AG04450 (cell line): ENCODE measurements at places on chromosomes 5 and 9.

DNA sequence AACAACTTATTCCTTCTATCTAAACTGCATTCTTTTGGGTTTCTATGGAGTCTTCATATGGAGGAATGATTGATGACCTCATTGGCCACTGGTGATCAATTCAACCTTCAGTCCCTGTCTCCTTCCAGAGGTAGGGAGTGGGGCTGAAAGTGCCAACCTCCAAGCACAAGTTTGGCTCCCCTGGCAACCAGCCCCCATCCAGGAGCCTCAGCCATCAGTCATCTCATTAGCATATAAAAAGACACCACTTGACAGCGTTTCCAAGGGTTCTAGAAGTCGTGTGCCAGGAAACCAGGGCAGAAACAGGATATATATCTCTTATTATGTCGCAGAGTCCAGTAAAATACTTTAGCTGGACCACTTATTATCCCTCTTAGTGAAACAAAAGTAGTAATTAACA is 9.8 kb downstream of the SLC31A2 start:
- DNase-seq, result no peak

DNA sequence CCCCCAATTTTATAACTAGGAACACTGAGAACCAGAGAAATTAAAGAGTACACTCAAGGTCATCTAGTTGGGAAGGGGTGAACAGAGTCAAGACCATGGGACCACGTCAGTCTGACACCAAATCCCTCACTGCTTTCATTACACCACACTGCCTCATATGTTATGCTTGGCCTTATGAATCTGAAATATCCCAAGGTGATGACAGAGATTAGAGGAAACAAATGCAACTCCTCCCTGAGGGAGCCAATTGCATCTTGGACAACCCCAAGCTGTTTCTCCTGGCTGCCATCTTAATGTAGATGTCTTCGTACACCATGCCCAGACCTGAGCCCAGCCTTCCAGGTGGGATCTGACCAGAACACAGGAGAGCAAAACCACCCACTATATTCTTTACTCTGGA is 60.6 kb upstream of the ABCA1 start:
- no peak for DNase-seq

DNA sequence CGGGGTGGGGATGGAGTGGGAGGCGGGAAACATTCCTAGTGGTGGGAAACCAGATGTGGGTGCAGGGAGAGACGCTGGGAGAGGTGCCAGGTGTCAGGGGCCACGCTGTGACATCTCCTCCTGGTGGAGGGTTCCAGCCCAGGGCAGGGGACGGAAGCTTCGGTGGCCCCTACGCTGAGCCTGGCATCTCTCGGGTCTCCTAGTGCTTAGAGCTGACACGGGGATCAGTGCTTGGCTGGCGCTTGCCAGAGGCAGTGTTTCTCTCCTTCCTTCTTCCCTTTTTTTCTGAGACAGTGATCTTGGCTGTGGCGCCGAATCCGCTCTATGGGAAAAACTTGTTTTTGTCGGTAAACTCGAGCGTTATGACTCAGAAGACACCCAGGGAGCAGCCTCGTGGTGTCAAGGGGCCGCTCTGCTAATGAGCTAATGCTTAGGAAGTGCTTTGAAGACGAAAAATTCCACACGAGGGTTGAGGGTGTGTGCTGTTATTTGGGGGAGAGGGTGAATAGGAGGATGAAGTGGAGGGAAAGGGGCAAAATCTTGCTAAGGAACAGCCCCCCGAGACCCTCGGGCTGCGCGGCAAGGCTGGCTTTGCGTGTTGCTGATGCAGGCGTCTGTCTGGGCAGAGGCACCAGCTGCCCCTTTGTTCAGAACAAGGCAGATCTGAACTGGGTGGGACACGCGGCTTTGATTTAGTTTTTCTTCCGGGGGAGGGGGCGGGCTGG is 20.4 kb upstream of the IER5L start:
- peak; percentile 21 for DNase-seq

- no peak for DNase-seq
Observed at GRCh38 chr5:176596689-176597416, 13.1 kb downstream of the GPRIN1 start.

DNA sequence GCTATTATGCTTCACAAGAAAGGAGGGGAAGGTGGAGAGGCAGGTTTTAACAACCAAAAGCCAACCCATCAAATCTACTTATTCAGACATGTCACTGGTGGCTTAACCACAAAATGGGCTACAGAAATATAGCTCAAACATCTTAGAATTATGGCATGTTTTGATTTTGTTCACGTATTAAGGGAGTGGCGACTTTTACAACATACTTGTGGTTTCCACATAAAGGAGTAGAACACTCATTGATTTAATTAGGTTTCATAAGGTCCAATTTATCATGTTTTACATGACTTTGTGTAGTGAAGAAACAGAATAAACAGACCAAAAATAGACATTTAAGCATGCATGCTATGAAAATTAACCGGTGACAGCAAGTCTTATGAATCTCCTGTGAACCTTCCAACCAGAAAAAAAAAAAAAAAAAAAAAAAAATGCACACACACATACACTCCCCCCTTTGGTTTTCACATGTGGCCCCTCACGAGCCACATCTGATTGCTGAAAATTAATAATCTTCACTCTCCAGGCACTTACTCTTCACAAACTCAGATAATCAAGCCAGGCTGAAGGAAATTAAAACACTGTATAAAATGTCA is 5.4 kb downstream of the ZNF608 start:
- DNase-seq, result no peak

DNA sequence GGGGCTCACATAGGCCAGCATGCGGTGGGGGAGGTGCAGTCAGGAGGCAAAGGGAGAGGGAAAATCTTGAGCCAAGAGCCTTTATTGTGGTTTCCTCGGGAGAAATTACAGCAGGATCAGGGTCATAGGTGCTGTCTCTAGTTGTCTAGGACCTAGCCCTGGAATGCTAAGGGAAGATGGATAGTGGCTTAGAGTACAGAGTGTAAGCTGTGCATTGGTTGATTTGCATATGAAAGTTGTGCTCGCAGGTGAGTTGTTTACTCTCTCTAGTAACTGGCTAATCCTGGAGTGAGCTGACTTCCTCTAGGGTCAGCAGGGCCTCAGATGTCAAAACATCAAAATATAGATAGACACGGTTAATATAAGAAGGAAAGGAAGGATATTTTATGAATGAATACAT is 877.7 kb downstream of the TLE4 start:
- DNase-seq, result no peak
